Progenitor cell of endocrine pancreas (in vitro differentiated cells): ENCODE measurements at places on chromosomes 6 and 20. TPM values are rescaled to one million over a fixed set of nuclear protein-coding genes. Genes with fewer than 3 reads are reported as not detected.

DNA sequence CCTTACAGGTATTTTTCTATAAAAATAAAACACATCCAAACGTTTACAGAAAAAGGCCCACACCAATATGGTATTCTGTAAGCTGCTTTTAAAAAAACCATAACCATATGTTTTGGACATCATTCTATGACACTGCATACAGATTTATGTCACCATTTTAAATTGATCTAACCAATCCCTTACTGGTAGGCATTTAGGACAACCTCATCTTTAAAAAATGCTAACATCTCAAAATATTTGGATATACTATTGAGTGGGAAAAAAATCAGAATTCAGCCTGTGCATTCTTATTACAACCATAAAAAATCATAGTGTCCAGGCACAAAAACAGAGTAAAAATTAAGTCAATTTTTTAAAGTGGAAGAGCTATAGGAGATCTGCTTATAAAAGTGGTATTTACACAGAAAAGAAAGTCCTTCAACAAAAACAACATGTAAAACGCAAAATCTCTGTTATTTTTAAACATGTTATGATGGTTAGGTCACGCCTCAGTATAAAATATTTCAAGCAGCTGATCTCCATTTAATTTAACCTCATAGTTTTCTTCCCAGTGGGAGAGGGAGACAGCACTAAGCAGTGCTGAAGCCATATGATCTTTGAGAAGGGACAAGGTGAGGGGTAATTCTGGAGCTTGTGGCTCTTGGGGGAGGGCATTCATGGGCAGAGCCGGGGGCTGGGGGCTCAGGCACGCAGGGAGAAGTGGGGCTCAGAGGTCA, 21.2 kb downstream of the TRAM2 start:
- no peaks in the 10 kb centered on the region for H3K27me3 ChIP-seq
- no peak overlapping the region for H3K4me3 ChIP-seq
- no peak overlapping the region for H3K27ac ChIP-seq
- no peak for DNase-seq
- peaks cover 33% of the 10 kb centered on the region for H3K4me1 ChIP-seq

DNA sequence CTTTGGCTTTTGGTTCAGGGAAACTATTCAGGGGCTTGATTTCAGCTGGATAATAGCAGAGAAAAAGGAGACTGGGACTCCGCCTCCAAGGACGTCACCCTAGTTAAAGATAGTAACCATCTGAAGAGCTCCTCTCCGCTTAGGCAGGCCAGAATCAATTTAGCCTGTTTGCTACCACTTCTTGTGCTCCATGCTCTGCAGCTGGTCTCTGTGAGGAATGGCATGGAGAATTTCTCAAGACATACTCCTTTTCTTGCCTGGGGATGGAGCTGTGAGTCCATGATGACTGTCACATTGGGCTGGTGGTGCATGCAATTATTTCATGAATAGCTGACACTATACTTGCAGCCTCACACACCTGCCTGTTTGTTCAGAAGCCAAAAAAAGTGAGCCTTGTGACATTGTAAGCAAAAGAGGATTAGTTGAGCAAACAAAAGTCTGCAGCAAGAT, 61.4 kb downstream of the TXLNB start:
- peaks cover 8% of the 10 kb centered on the region for H3K4me1 ChIP-seq
- H3K36me3 ChIP-seq: no peaks in the 10 kb centered on the region
- DNase-seq: no peak

DNA sequence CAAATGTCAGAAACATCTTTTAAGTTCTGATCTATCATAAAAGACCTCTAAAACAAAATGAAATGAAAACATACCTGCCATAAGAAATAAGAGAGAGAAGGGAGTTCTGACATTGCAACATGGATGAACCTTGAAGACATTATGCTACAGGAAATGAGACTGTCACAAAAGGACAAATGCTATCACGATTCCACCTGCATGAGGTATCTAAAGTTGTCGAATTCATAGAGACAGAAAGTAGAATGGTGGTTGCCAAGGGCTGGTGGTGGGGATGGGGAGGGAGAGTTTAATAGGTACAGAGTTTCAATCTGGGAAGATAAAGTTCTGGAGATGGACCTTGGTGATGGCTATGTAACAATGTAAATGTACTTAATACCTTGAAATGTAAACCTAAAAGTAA, 3.3 kb downstream of the EZR start:
- peaks cover 19% of the 10 kb centered on the region for H3K36me3 ChIP-seq
- no peak for DNase-seq
- peaks cover 54% of the 10 kb centered on the region for H3K4me1 ChIP-seq
- no peaks in the 10 kb centered on the region for H3K27me3 ChIP-seq

DNA sequence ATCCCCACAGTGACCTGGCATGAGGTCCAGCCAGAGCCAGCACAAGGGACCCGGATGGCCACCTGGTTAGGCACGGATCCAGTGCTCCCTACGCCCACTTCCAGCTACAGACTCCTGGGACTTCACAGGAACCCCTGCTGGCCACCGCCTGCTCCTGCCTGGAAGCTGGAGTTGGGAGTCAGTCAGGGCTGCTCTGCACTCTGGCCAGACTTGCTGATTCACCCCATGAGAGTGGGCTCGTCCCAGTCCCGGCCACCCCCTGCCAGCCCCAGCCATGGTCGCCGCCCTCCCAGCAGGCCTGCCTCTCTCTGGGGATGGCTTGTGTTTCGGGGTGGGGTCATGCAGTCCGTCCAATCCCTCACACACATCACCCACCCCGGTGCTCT, 125.8 kb downstream of the DLL1 start:
- H3K27me3 ChIP-seq: peaks cover 7% of the 10 kb centered on the region
- H3K27ac ChIP-seq: no peak overlapping the region
- no peaks in the 10 kb centered on the region for H3K36me3 ChIP-seq
- H3K4me3 ChIP-seq: no peak overlapping the region
- DNase-seq: no peak

DNA sequence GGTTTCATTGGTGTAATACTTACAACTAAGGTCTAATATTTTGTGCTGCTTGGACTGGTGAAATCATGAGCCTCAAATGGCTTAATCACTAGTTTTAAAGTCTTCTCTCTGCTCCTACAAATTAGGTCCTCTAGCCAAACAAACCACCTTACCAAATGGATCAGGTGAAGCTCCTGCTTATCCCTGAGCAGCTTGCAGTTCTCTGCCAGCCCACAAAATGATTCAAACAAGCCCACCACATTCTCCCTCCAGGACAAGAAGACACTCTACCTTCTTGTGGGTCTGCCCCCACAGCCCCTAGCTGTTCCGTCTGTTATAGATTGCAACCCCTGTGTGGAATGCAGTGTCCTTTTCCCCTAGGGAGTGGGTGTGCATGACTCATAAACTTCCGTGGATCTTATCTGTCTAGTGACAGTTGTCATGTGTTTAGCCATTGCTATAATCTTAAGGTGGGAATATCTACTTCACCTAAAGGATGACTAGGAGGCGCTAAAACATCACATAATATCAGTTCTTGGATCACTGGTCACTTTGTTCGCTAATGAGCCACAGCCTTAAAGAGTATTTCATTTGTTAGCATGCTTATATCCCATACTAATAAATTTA, 940.5 kb upstream of the MANEA start:
- H3K27me3 ChIP-seq: no peaks in the 10 kb centered on the region
- H3K27ac ChIP-seq: no peak overlapping the region
- DNase-seq: no peak
- no peaks in the 10 kb centered on the region for H3K4me1 ChIP-seq

DNA sequence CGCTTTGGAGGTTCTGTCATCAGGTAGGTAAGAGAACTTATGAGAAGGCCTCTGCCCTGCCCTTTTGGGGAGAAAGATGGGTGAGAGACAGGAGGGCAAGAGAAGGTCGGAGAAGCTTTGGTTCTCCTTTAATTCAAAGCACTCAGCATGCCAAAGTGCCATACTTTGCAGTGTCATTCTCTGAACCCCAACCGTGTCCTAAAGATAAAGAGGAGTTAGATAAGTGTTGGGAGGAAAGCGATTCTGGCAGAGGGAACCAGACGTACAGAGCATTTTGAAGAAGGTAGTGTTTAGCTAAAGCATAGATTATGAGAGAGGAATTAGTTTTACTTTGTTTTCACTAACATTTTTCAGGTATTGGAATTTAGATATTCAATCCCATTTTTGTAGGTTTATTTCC, 40.3 kb downstream of the NKAIN2 start:
- H3K36me3 ChIP-seq: no peaks in the 10 kb centered on the region
- no peak overlapping the region for H3K4me3 ChIP-seq
- no peak overlapping the region for H3K27ac ChIP-seq
- no peaks in the 10 kb centered on the region for H3K4me1 ChIP-seq
- no peak for DNase-seq

DNA sequence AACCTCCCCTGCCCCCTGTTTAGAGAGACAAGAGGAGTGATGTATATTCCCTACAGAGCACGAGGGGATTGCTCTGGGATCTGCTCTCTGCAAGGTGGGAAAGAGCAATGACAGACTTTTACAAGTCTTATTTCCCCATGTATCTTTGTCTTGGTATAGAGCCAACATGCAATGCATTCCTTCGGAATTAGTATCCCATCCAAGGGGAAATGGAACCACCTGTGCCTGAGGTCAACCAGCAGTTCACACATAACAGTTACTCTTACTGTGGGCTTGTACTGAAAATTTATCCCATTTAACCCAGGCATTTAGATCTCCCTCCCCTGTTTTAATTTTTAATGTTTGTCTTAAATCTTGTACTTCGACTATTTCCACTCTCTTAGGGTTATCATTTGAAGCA, 250.4 kb downstream of the C6orf118 start:
- H3K27ac ChIP-seq: no peak overlapping the region
- no peak for DNase-seq
- no peaks in the 10 kb centered on the region for H3K27me3 ChIP-seq
- H3K36me3 ChIP-seq: no peaks in the 10 kb centered on the region
- H3K4me1 ChIP-seq: no peaks in the 10 kb centered on the region

- H3K27me3 ChIP-seq: no peaks in the 10 kb centered on the region
- H3K4me1 ChIP-seq: peaks cover 1% of the 10 kb centered on the region
- H3K27ac ChIP-seq: no peak overlapping the region
- no peak overlapping the region for H3K4me3 ChIP-seq
Observed at GRCh38 chr6:42916288-42916687, 435 bp downstream of the PTCRA start.

DNA sequence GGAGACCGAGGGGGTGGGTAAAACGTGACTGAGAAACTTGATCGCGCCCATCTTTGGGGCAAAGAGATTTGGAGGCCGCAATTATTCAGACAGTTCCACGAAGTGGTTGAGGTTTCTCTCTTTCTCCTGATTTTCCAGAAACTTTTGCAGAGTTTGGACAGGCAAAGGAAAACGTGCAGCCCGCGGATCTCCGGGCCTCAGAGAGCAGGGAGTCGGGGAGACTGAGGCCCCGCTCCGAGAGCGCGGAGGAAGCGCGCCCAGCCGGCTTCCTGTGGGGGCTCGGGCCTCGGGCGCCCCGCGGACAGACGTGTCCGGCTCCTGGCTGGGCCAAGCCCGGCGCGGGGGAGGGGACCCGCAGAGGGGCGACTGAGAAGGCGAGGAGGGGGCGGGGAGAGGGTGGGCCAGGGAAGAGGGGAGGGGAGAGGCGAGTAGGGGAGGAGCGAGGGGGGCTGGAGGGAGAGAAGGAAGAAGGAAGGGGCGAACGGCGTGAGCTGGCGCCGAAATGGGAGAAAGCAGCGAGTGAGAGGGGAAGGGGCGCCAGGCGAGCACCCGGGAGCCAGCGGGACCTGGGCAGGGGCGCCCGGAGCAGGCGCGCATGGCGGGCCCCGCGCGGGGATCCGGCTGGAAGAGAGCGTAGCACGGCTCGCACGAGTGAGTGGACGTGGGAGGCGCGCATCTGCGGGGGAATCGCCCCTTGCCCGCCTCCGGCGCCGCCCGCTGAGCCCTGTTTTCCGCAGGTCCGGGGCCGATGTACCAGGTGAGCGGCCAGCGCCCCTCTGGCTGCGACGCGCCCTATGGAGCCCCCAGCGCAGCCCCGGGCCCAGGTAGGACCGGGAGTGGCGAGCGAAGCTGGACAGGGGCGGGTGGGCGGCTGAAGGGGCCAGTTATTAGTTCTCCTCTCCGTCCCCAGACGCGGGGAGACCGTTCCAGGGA, at the start of gene MDFI:
Gene MDFI, plus strand, starts transcription at position 467 of the 933 bp plus-strand sequence. Its CDS starts 282 bp downstream, at position 749.
- H3K27ac ChIP-seq: peak within 1 kb of the TSS; percentile 91
- DNase-seq: peak; percentile 26
- H3K4me1 ChIP-seq: peaks cover 18% of the 10 kb centered on the region
- peaks cover 6% of the 10 kb centered on the region for H3K36me3 ChIP-seq

- H3K36me3 ChIP-seq: peaks cover 5% of the 10 kb centered on the region
- no peak overlapping the region for H3K27ac ChIP-seq
- no peak for DNase-seq
- no peak overlapping the region for H3K4me3 ChIP-seq
- no peaks in the 10 kb centered on the region for H3K27me3 ChIP-seq
Observed at GRCh38 chr20:56153926-56154325, 94.6 kb upstream of the MC3R start.

DNA sequence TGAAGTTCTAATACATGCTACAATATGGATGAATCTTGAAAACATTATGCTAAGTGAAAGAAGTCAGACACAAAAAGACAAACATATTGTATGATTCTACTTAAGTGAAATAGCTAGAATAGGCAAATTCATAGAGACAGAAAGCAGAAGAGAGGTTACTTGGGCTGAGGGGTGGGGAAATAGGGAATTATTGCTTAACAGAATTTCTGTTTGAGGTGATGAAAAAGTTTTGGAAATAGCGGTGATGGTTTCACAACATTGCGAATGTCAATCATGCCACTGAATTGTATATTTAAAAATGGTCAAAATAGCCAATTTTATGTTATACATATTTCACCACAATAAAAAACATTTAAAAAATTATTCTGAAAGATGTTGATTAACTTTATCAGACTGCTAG, 6.1 kb downstream of the SLC26A8 start:
- peaks cover 5% of the 10 kb centered on the region for H3K27me3 ChIP-seq
- no peak overlapping the region for H3K4me3 ChIP-seq
- H3K27ac ChIP-seq: no peak overlapping the region
- H3K4me1 ChIP-seq: peaks cover 4% of the 10 kb centered on the region
- no peak for DNase-seq
- no peaks in the 10 kb centered on the region for H3K36me3 ChIP-seq

DNA sequence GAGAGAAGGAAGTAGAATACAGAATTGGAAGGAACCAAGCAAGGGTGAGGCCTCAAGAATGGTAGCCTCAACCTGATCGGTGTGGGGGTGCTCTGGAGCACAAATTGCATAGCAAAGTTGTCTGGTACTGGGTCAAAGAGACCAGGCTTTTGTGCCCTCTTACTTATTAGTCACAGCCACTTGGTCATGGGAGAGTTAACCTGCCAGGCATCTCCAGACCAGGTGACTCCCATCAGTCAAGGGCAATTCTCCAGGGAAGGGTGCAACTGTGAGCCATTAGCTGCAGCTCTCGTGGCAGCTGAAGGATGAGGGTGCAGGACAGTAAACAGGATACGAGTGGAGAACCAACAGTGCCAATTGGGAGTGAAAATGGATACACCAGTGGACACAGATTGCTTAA, 47.7 kb upstream of the PLCB4 start:
- H3K4me1 ChIP-seq: no peaks in the 10 kb centered on the region
- no peak for DNase-seq
- no peaks in the 10 kb centered on the region for H3K36me3 ChIP-seq
- no peaks in the 10 kb centered on the region for H3K27me3 ChIP-seq

The ENPP3 gene
- not detected in 2 replicates for total RNA-seq

The MOG gene
- not detected in 2 replicates for total RNA-seq

The ANKRD60 gene
- not detected in 2 replicates for total RNA-seq

The TNF gene
- total RNA-seq: not detected in 2 replicates

The SNAI1 gene
- 1.3 and 1.7 TPM in 2 replicates for total RNA-seq

The CLPSL1 gene
- not detected in 2 replicates for total RNA-seq

The KATNA1 gene
- 14.3 and 16.5 TPM in 2 replicates for total RNA-seq

The SAPCD1 gene
- total RNA-seq: 8.6 and 11.9 TPM in 2 replicates
